ENCODE measurements at places on chromosomes 12 and 14.
A peak's percentile ranks its signal among the peaks of the same experiment; 100 is the strongest.

DNA sequence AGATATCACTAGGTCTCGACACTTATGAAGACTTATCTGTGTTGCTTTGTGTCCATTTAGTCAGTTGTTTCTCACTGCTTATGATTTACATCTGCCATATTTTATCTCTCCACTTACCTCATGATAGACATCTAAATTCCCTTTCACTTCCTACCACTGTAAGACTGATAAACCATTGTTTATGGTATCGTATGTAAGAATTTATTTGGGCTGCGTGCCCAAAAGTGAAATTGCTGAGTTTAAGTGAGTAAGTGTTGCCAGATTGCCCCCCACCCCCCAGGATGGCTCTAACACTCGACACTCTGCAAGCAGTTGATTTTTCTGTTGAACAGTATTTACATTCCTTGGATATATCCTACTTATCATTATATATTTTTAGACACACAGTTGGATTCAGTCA, 69.9 kb upstream of the MON2 start:
- no peak overlapping the region for H3K4me3 ChIP-seq
- peaks cover 10% of the 10 kb centered on the region for H3K4me1 ChIP-seq
- peaks cover 45% of the 10 kb centered on the region for H3K36me3 ChIP-seq
- H3K27me3 ChIP-seq = no peaks in the 10 kb centered on the region
- DNase-seq = no peak

- H3K4me3 ChIP-seq = no peak overlapping the region
- H3K27me3 ChIP-seq = no peaks in the 10 kb centered on the region
- DNase-seq = no peak
Measured at GRCh38 chr14:64919618-64920017, 5.4 kb downstream of the CHURC1 start.

DNA sequence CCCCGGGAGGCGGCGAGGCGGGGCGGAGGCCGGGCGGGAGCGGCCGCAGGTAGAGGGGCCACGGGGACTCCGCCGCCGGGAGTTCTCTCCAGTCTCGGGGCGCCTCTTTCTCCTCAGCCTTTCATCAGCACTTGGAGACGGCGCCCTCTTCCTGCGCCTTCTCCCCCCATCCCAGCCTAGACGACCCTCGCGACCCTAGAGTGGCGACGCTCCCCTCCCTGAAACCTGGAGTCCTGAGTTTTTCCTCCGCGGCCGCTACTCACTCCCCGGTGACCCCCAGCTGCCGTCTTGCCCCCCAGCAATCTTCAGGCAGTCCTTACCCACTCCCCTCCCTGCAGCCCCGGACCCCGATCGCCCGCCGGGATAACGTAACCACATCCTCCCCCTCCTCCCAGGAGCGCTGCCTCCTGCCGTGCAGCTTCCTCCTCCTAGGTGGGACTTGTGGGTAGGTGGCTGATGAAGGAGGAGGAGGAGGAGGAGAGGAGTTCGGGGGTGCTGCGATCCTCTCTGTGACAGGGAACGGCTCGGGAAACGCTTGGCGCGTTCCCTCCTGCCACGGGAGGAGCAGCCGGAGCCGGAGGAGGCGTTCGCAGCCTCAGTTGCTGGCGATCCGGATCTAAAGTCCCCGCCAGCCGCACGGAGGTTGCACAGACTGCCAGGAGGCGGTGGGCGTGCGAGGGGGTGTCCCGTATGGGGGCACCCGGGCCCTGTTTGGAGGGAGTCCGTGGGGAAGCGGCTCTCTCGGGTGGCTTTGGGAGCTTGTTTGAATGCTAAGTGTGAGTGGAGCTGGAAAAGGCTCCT, 891 bp downstream of the PLEKHA5 start:
- no peaks in the 10 kb centered on the region for H3K36me3 ChIP-seq
- peak overlapping the region; percentile 91 for H3K4me3 ChIP-seq
- peaks cover 12% of the 10 kb centered on the region for H3K4me1 ChIP-seq
- H3K27me3 ChIP-seq = no peaks in the 10 kb centered on the region

- peaks cover 17% of the 10 kb centered on the region for H3K4me1 ChIP-seq
- H3K27ac ChIP-seq = no peak overlapping the region
- peak overlapping the region; percentile 93 for H3K4me3 ChIP-seq
- DNase-seq = peak; percentile 54
- no peaks in the 10 kb centered on the region for H3K27me3 ChIP-seq
Measured at GRCh38 chr14:102593061-102593824, 794 bp downstream of the RCOR1 start.

DNA sequence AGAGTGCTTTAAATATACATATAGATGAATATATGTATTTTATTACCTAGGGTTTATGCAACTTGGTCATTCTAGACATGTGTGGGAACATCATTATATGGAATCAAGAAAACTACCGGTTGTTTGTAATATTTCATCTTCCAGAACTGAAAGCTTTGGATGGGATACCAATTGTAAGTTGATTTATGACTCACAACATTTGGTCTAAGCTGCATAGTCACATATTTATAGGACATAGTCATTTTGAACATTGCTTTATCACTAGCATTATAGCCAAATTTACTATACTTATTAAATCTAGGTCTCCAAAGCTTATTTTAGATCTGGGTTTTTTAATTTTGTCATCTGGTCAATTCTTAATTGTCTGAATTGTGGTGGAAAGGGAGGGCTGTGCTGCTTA, 83.7 kb upstream of the PCNX4 start:
- DNase-seq = no peak
- no peaks in the 10 kb centered on the region for H3K4me1 ChIP-seq
- H3K36me3 ChIP-seq = no peaks in the 10 kb centered on the region
- no peak overlapping the region for H3K4me3 ChIP-seq
- peaks cover 44% of the 10 kb centered on the region for H3K27me3 ChIP-seq

DNA sequence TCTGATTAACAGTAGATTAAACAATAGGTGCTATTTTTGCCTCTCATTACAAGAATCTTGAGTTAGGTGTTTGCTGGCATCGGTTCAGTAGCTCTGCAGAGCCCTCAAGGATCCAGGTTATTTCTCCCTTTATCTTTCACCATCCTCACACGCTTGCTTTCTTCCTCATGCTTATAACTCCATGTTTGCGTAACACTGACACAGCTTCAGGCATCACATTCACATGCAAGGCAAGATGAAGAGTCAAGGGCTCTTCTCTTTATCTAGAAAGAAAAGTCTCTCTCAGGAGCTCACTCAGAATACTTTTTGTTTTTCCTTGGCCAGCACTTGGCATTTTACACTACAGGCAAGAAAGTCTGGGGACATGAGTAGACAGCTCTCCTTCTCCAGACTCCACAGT, 24.2 kb upstream of the PTHLH start:
- H3K36me3 ChIP-seq = no peaks in the 10 kb centered on the region
- H3K4me3 ChIP-seq = no peak overlapping the region
- DNase-seq = no peak
- no peaks in the 10 kb centered on the region for H3K4me1 ChIP-seq
- H3K27ac ChIP-seq = no peak overlapping the region

GRCh38 chr12:88182416-88182815, 40.3 kb downstream of the TMTC3 start:
- H3K4me3 ChIP-seq = no peak overlapping the region
- no peaks in the 10 kb centered on the region for H3K27me3 ChIP-seq
- no peaks in the 10 kb centered on the region for H3K4me1 ChIP-seq
- DNase-seq = no peak

DNA sequence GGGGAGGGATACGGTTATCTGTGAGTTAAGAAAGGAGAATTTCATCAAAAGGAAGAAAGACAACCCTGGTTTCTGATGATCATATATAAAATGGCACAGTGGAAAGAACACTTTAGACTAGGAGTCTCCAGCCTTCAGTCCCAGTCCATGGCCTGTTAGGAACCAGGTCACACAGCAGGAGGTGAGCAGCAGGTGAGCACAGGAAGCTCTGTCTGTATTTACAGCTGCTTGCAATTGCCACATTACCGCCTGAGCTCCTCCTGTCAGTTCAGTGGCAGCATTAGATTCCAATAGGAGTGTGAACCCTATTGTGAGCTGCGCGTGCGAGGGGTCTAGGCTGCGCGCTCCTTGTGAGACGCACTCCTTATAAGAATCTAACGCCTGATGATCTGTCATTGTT, 137.9 kb downstream of the BTG1 start:
- peaks cover 43% of the 10 kb centered on the region for H3K4me1 ChIP-seq
- no peaks in the 10 kb centered on the region for H3K27me3 ChIP-seq
- no peak overlapping the region for H3K27ac ChIP-seq
- H3K36me3 ChIP-seq = no peaks in the 10 kb centered on the region
- no peak for DNase-seq
- H3K4me3 ChIP-seq = no peak overlapping the region

DNA sequence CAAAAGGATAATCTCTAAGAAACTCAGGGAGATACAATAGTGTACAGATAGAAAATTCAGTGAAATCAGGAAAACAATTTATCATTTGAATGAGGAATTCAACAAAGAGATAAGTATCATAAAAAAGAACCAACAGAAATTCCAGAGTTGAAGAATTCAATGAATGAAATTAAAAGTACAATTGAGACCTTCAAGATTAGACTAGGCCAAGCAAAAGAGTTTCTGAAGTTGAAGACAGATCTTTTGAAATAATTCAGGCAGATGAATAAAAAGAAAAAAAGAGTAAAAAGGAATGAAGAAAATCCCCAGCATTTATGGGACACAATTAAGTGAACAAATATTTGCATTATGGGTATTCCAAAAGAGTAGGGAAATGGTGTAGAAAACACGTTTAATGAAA, 412.6 kb downstream of the TMEM121 start:
- H3K4me1 ChIP-seq = peaks cover 8% of the 10 kb centered on the region
- H3K36me3 ChIP-seq = peaks cover 3% of the 10 kb centered on the region
- DNase-seq = no peak
- H3K27me3 ChIP-seq = peaks cover 57% of the 10 kb centered on the region

GRCh38 chr14:93322929-93323599, 9.8 kb downstream of the BTBD7 start:
- DNase-seq = no peak
- peaks cover 5% of the 10 kb centered on the region for H3K36me3 ChIP-seq
- H3K27ac ChIP-seq = no peak overlapping the region
- H3K27me3 ChIP-seq = no peaks in the 10 kb centered on the region
- H3K4me1 ChIP-seq = peaks cover 54% of the 10 kb centered on the region
- H3K4me3 ChIP-seq = no peak overlapping the region

GRCh38 chr12:10395390-10395998, 5.7 kb upstream of the KLRK1 start:
- peaks cover 39% of the 10 kb centered on the region for H3K36me3 ChIP-seq
- no peaks in the 10 kb centered on the region for H3K27me3 ChIP-seq
- peaks cover 59% of the 10 kb centered on the region for H3K4me1 ChIP-seq
- no peak for DNase-seq
- H3K27ac ChIP-seq = peak overlapping the region; percentile 99

- no peaks in the 10 kb centered on the region for H3K36me3 ChIP-seq
- DNase-seq = no peak
- H3K27ac ChIP-seq = no peak overlapping the region
- no peak overlapping the region for H3K4me3 ChIP-seq
- H3K27me3 ChIP-seq = peaks cover 95% of the 10 kb centered on the region
- no peaks in the 10 kb centered on the region for H3K4me1 ChIP-seq
Measured at GRCh38 chr12:27975222-27976136, 2.9 kb upstream of the PTHLH start.

DNA sequence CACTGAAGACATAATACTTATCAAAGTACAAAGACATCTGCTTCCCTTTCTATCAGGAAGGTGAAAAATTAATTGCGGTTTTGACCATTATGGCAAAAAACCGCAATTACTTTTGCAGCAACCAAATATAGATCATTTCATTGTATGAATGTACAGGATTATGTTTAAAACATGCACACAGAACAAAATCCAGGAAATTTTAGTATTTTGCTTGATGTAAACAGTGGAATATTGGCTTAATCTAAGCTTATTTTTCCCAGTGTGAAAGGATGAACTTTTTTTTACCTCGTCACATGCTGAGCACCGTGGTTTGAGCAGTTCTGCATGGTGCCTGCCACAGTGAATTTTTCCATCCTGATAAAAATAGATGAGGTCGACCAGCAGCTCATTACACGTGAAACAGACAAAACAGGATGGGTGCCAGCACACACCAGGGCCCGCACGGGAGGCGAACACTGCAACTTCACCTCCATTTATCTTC, 121.2 kb downstream of the PRICKLE1 start:
- peaks cover 7% of the 10 kb centered on the region for H3K4me1 ChIP-seq
- no peak overlapping the region for H3K27ac ChIP-seq

DNA sequence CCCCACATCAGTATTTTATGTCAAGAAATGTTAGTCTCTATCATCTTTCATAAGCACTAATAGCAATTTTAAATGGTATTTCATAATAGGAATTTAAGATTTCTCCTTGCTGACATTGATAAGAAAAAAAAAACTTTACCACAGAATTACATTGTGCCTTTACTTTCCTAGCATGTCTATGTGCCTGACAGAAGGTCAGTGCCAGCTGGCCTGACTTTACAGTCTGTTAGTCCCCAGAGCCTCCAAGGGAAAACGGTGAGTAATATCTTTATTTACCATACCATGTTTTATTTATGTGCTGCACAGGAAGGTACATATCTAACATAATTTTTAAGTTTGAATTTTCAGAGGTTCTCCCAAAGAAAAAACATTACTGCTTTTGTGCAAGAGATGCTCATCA, 152.0 kb upstream of the AEBP2 start:
- H3K4me3 ChIP-seq = no peak overlapping the region
- H3K27me3 ChIP-seq = no peaks in the 10 kb centered on the region
- peaks cover 1% of the 10 kb centered on the region for H3K36me3 ChIP-seq
- DNase-seq = no peak
- H3K27ac ChIP-seq = no peak overlapping the region

GRCh38 chr14:24852312-24853060, 197.5 kb downstream of the STXBP6 start:
- H3K27me3 ChIP-seq = peaks cover 52% of the 10 kb centered on the region
- DNase-seq = no peak
- no peak overlapping the region for H3K27ac ChIP-seq
- H3K36me3 ChIP-seq = no peaks in the 10 kb centered on the region
- H3K4me1 ChIP-seq = no peaks in the 10 kb centered on the region

DNA sequence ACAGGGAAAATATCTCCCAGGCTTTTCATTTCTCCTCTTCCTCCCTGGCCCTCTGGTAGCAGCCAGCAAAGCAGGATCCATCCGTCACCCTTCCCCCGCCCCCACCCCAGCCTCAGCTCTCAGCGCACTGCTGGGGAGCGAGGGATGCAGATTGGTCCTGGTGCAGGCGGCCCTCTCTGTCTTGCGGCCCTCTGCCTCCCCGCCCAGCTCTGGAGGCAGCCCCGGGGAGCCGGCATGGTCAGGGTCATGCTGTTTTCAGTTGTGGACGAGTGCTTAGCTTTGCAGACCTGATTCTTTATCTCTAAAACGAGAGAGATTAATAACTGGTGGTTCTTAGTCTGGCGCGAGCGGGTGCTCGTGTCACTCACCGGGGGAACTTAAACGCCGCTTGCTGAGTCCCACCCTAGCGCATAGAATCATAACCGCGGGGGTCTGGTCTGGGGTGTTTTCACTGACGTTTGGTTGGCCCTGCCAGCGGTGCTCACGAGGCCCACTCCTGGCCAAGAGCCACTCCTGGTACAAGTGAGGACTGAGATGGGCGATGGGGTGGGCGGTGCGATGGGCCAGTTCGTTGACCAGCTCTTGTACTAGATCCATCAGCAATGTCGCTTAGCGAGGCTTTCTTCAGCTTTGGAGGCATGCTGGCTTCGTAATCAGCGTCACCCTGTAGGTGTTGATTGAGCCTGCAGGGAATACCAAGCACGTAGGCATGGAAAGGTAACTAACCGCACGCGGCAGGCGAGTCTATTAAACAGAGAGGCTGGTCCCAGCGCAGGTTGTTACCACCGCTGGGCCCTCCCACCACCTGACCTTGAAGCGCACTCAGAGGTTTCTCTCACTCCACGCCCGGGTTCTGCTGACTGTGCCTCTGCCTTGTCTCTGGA, 95.2 kb downstream of the TSPAN9 start:
- H3K4me3 ChIP-seq = no peak overlapping the region
- DNase-seq = no peak
- H3K27ac ChIP-seq = no peak overlapping the region
- H3K4me1 ChIP-seq = no peaks in the 10 kb centered on the region
- peaks cover 41% of the 10 kb centered on the region for H3K27me3 ChIP-seq

GRCh38 chr12:5778821-5779220, 166.2 kb downstream of the ANO2 start:
- DNase-seq = no peak
- H3K36me3 ChIP-seq = no peaks in the 10 kb centered on the region
- H3K27ac ChIP-seq = no peak overlapping the region
- H3K4me1 ChIP-seq = no peaks in the 10 kb centered on the region
- no peak overlapping the region for H3K4me3 ChIP-seq

Data from central memory CD8-positive, alpha-beta T cell (primary cell).